Non-pigmented ciliary epithelial cell (primary cell): ENCODE measurements at places on chromosomes 16 and 17.
A peak's percentile ranks its signal among the peaks of the same experiment; 100 is the strongest.

DNA sequence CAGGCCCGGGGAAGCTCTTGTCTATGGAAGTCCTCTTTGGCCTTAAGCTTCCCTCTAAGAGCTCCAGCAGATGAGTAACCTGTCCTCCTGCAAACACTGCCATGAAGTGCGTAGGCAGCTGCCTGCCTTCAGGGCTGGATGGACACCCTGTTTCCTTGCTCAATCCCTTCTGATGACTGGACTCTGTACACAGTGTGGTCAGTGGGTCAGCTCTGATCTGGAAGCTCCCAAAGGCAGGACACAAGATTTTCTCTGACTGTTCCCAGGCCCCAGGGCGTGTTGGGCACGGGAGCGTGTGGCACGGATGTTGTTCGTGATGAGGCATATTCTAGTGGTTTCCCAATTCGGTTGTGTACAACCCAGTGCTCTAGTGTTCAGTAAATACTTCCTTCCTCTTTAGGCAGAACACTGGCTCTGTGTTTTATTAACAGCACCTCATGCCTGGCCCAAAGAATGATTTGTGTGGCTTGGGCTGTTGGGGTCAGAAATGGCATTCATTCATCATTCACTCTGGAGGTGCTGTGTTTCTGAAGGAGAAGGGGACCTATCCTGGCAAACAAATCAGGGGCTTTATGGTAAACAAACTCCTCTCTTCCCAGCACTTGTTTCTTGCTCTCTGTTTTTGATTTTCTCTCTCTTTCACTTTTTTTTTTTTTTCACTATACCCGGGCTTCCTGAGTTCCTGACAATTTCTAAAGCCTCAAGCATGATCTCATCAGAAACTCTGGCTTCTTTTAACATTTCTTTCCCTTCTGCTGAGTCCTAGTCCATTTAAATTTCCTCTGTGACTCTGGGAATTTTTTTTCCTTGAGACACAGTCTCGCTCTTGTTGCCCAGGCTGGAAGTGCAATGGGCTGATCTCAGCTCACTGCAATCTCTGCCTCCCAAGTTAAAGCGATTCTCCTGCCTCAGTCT, 12.0 kb upstream of the RNF157 start:
- DNase-seq, result peak; percentile 58

GRCh38 chr17:66331038-66331816, 28.8 kb downstream of the PRKCA start:
- no peak for DNase-seq

GRCh38 chr17:77677630-77678029, 280.9 kb upstream of the TNRC6C start:
- DNase-seq, result no peak

DNA sequence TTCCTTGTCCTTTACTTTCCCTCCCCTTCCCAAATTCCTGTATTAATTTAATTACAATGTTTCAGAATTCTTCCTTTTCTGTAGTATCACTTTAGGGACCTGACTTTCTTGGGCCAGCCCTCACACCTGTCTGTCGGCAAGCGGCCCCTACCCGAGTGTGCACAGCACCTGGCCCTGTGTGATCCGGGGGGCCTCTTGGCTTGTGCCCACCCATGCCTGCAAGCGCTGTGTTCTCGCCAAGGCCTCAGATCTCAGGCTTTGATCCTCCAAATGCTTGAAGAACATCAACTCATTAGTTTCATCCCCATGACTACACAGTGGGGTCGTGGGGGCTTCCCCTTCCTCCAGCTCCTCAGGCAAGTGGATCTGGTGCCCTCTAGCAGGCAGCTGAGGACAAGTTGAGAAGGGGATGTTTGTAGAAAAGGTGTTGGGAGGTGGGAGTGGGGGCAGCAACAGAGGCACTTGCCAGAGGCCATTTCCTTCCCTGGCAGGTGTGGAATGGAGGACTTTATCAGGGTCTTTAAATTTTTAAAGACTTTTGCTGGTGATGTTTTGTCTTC, 15.7 kb upstream of the CDH3 start:
- no peak for DNase-seq

DNA sequence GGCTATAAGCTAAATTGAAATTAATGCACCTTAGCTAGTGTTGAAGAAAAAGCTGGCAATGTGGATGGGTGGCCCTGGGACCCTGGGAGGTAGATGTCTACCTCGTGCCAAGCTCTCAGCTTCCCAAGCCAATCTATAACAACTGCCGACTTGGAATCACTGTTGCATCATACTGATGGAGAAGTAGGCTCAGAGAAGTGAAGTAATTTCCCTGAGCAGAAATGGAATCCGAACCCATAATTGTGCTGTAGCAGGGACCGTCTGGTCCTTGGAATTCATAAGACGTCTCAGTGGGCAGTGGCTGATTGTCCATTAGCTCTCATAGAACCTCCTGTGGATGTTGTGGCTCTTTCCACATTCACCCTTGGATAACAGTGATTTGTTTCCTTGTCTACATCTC, 196.6 kb downstream of the RAB11FIP4 start:
- DNase-seq, result no peak
